Activated naive CD4-positive, alpha-beta T cell treated with anti-CD3 and anti-CD28 coated beads, Interleukin-2, amount 10 ng/mL, durations not matched to agents 7 days and 5 days (primary cell): ENCODE measurements at places on chromosomes 16 and 17.

DNA sequence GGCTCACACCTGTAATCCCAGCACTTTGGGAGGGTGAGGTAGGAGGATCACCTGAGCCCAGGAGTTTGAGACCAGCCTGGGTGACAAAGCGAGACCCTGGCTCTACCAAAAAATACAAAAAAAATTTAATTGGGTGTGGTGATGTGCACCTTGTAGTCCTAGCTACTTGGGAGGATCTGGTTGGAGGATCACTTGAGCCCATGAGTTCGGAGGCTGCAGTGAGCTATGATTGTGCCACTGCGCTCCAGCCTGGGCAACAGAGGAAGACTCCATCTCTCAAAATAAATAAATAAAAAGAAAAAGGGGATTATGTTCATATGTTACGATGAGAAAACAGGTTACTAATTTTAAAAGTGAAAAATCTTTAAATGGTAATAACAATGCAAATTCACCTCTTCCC, 996 bp downstream of the MLKL start:
- no peak for DNase-seq

GRCh38 chr17:38464723-38465390, 36.6 kb downstream of the ARHGAP23 start:
- DNase-seq, result no peak

- DNase-seq, result no peak
Observed at GRCh38 chr17:8384801-8385378, 1.9 kb upstream of the RPL26 start.

DNA sequence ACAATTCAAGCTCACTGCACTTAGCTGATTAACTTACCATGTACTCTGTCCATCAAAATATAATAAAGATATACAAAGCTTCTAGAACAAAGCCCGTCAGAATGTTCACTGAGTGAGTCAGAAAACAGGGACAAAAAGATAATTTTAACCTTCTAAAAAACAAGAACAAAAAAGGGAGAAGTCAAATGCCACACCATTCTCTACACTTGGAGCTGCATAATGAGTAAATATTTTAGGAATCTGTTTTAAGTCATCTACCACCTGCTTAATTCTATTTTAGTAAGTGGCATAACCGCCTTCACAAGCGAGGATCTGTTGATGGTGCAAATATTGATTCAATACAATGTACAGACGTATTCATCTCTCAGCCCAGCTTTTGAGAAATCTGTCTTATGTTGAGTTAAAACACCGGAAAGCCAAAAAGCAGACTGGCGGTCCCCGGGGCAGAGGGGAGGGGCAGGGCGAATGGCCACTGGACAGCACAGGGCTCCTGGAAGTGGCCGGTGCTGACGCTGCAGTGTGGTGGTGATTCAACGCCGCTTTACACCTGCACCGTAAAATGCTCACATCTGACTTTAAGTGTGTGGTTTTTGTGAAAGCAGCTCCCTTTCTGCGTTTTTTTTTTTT, 20.1 kb downstream of the RAB40B start:
- no peak for DNase-seq

DNA sequence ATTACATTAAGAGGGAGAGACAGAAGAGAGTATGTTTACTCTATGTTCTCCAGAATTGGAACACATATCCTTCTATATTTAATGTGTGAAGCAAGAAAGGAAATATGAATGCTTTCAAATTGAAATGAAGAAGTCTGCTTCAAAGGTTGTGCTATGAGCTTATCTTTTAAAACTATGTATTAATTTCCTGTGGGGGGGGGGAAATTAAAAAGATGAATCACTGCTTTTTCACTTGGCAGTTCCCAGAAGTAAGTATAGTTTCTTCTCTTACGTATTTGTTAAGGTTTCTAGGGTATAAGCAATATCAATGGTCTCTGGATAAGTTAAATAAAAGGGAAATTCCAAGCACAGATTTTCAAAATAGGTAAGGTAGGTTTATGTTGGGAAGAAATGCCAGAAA, 7.0 kb downstream of the TERF2 start:
- no peak for DNase-seq

DNA sequence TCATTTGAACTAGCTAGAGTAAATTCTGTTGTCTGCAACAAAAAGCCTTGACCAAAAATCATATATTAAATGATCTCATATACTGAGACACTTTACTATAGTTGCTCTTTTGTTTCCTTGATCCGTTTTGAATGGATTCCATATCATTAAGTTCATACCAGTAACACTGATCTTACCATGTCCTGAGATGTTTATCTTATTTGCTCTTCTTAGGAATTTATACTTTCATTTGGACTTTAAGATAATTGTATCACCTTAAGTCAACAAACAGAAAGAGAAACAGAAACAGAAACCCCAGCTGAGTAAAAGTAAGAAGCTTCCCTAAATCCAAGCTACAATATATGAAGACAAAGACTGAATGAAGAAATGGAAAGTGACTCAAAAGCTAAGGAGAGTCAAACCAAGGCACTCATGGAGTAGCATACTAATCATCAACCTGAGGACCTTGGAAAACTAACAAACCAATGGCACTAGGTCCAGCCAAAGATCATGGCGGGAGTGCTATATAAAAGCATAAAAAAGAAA, 106.5 kb upstream of the COX10 start:
- DNase-seq, result no peak

DNA sequence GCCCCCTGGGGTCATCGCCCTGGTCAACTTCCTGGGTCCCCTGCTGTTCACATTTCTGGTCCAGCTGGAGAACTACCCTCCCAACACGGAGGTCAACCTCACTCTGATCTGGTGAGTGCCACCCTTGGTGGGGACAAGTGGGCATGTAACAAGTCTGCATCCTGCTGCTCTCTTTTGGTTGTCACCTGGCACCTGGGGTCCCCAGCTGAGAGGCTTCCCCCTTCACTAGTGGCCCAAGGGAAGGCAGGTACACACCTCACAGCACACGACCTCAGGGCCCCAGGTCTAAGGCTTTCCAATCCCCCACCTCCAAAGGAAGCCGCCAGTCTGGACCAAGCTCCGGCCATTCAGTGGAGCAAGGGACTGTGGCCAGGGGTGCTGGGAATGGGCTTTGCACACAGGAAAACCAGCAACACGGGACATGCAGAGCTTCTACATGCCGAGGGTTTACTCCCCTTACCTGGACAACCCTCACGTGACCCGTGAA, 4.4 kb downstream of the TMC8 start:
- DNase-seq, result no peak

GRCh38 chr16:64397945-64398508, 723.8 kb downstream of the CDH11 start:
- DNase-seq, result no peak

DNA sequence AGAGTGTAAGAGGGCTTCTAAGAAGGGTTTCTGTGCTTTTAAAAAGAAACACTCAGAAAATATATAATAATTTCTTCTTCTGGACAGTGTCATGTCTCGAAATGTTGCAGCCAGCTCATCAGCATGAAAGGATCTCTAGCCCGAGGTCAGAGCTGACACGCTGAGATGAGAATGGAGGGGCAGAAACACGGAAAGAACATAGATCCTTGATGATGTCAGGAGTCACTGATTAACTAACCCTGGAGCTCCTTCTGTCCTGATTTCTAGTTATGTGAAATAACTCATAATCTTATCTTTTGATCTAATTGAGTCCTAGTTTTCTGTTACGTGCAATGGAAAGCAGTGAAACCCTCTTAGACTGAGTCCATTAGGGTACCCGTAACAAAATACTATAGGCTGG, 10.3 kb upstream of the TOX3 start:
- DNase-seq, result no peak

- DNase-seq, result no peak
Observed at GRCh38 chr17:78988152-78988551, 8.4 kb upstream of the LGALS3BP start.
